ENCODE measurements at places on chromosomes 2 and 18. TPM values are rescaled to one million over a fixed set of nuclear protein-coding genes. Genes with fewer than 3 reads are reported as not detected.

Gene HOXD4
- total RNA-seq: not detected

Gene ALPG
- 2.5 TPM for total RNA-seq

Gene MAPRE2
- 33.9 TPM for total RNA-seq

Gene IL18RAP
- not detected for total RNA-seq

Gene DYSF
- total RNA-seq: 21.3 TPM

Gene SKA1
- 25.1 TPM for total RNA-seq

GRCh38 chr2:55136138-55136541 is 85.9 kb upstream of the RTN4 start:
- DNase-seq: no peak

GRCh38 chr2:36396878-36397539 is 41.4 kb downstream of the CRIM1 start:
- DNase-seq: no peak

DNA sequence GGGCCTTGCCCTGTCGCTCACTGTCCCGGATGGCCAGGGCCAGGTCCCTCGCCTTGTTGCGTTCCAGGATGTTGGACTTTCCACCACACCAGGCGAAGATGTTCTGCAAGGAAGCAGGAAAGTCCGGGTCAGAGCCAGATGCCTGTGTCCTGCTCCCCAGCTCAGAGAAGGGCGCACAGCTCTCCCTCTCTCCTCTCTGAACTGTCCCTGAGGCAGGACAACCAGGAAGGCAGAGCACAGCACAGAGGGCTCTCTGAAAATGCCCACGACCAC is 11.0 kb downstream of the CAPG start:
- no peak for DNase-seq

DNA sequence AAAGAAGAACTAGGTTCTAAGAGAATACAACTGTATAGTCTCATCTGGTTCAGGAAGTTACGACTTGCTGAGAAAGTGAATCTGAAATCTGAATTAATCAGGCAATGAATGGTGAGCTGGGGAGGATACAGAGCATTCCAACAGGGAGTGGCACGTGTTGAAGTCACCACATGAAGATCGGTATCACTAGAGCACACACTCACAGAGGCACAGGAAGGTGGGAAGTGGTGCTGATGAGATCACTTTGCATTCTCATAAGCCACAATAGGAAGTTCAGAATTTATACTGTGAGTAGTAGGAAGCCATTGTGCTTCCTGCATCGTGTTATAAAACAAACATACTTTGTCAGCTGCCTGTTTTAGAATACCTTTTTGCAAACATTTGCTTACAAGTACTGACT is 615.0 kb upstream of the DDX18 start:
- DNase-seq: no peak

GRCh38 chr2:190062601-190063000 is at the start of gene MSTN:
Gene MSTN (minus strand): TSS chr2:190062729. CDS start chr2:190062596, 133 bp downstream.
- no peak for DNase-seq

DNA sequence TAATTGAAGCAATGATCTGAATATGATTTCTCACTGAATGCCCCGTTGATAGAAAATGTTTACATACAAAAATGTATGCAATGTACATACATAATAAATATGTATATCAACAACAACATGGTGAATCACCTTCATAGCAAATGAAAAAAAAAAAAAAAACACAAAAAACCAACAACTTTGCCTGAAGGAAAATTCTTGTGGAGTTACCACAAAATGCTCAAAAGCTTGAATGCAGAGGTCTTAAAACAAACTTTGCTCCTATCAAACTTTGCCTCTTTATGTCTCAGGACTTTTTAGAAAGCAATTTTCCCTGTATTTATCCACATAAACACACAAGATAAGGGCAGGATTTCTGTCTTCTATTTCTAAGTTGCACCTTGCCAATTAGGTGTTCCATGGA is 92.9 kb upstream of the SIX2 start:
- DNase-seq: no peak

- no peak for DNase-seq
Measured at GRCh38 chr2:19990416-19990728, 467 bp upstream of the WDR35 start.

DNA sequence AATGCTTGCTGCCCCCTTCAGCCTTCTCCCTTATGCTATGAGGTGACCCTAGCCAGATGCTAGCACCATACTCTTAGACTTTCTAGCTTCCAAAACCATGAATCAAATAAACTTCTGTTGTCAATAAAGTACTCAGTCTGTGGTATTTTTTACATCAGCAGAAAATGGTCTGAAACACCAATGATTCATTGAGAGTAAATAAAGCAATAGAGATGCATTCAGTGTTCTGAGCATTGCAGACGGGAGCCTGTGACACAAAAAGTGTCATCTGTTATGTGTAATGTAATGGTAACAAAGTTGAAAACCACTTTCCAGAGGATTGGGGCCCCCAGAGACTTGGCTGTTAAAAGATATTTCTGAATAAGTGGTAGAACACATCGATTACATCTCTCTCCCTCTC is 758.0 kb upstream of the NRXN1 start:
- no peak for DNase-seq

DNA sequence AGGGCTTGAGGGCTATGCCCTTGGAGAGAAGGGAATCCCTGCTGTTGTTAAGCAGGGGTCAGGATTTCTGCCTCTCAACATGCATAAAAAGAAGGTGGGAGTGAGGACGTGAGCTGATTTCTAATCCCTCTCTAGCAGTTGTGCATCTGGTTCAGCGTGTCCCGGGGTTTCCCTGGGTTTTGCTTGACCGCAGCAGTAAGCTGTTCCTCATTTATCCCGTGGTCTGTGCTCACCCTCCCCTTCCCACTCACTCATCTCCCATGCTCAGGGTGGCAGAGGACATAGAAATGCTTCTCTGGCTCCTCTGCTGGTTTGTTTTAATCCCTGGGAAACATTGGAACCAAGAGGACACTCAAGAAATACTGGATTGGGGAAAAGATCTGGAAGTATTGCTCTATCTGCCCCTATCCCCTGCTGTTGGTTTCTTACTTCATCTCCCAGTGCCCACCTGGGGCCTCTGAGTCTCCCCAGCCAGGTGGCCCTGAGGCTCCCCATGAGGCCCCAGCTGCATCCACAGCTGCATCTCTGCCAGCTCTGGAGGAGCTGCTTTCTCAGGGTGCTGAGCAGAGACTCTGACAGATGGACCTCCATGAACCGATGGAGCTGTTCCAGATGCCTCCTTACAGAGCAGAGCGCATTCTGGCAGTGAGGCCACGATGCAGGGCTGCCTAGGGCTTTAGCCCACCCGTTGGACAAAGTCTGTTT is 36.1 kb downstream of the TET3 start:
- DNase-seq: no peak

DNA sequence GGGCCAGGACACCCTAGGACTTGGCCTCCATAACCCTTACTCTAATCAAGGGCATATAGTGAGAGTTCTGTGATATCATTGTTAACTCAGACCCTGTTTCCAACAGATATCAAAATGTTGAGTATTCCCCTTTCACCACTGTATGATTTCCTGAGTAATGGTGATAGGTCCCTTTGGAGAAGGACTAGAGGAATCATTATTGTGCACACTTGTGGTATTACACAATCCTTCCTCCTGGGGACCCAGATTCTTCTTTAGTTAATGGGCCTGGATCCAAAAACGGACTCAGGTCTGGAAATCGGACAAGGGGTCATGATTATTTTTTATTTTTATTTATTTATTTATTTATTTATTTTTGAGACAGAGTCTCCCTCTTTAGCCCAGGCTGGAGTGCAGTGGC is 23.5 kb downstream of the PRKRA start:
- no peak for DNase-seq

- DNase-seq: no peak
Measured at GRCh38 chr2:150697596-150697995, 210.1 kb upstream of the RND3 start.

DNA sequence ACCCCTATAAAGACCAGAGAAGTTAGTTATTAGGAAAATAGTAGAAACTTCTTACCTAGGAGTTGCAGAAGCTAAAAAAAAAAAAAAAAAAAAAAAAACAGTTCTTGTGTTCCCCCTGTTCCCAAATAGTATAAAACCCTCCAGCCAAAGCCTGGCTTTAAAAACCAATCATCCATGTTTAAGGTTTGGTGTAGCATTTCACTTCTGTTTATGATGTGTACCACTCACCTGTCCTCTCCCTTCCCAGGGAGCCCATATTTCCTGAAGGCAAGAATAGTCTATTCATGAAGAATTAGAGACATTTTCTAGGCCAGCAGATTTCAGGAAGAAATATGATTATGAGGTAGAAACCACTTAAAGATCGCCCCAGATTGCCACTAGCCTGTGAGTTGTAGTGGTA is 273.6 kb downstream of the SETBP1 start:
- no peak for DNase-seq

- DNase-seq: no peak
Measured at GRCh38 chr2:34004936-34005335, 405.8 kb upstream of the FAM98A start.

DNA sequence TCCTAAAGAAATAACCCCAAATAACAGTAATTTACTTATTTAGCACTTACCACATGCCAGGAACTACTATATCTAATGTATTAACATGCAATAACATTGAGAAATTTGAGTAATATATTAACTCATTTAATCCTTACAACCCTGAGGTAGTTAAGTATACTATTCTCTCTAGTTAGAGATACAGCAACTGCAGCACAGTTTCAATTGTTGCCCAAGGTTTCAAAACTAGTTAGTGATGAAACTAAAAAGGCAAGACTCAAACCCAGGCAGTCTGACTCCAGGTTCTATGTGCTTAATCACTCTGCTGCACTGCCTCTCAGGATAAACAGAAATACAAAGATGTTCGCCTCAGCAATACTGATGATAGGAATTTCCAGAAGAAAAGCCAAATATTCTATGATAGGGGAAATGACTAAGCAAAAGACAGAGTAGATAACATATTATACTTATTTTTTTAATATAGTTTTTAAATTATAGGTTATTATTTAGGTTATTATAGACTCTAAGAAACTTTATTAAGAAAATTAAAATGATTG is 88.0 kb downstream of the SS18 start:
- DNase-seq: no peak

DNA sequence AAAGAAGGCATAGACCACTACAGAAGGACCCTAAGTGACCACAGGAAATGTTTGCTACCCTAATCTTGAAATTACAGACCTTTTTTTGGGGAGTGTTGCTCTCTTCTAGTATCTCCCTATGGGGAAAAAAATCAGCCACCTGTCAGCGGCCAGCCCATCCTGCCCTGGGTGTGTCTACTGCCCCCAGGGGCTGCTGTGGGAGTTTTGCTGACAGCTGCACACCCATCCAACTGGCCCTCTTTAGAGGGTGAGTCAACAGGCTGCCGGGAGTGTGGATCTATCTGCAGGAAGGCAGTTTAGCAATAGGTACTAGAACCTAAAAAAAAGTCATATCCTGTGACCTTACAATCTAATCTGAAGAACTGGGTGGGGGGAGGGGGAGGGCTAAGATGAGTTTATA is 796 bp upstream of the DYSF start:
- peak; percentile 62 for DNase-seq

DNA sequence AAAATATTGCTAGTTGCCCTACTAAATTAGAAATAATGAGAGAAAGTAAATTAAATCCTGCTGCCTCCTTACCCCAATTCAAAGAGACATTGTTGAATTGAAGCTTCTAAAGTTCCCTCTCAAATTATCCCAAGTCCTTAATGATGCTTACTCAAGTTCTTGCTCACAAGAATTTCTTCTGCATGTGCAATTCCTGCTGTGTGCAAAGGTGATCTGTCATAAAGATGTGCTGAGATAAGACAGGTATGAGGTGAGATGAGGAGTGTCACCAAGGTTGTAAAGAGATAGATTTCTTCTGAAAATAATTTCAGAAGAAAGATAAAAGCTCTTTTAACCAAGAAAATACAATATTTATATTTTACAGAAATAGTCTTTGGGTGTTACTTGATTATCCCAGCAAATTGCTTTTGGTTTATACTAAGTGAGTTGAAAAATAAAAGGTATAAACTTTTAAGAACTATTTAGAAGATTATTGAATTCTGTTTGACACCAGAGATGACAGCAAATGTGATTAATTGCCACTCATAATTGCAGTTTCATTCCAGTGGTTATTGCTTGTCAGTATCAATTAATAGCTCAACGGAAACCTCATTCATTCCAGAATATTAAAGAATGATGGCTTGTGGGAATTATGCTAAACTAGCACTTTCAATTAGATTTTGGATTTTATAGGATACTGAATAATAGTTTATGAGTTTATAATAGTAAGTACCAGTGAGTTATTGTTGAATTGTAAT is 674.3 kb downstream of the STK39 start:
- no peak for DNase-seq

GRCh38 chr2:102771114-102771513 is 9.3 kb downstream of the TMEM182 start:
- no peak for DNase-seq

Measured in GM23338 (cell line).